ENCODE measurements at places on chromosomes 12 and 14. TPM values are rescaled to one million over a fixed set of nuclear protein-coding genes. Genes with fewer than 3 reads are reported as not detected.

FITM1 gene
- not detected for polyA plus RNA-seq

SLC35F4 gene
- polyA plus RNA-seq, result not detected

PLXNC1 gene
- 8.1 TPM for polyA plus RNA-seq

IFNG-AS1 gene
- polyA plus RNA-seq, result 35.4 TPM

DEPDC4 gene
- not detected for polyA plus RNA-seq

INHBC gene
- not detected for polyA plus RNA-seq

PACS2 gene
- 6.5 TPM for polyA plus RNA-seq

ACRBP gene
- polyA plus RNA-seq, result not detected

CNTN1 gene
- not detected for polyA plus RNA-seq

TAS2R7 gene
- polyA plus RNA-seq, result not detected

MFAP5 gene
- not detected for polyA plus RNA-seq

B3GNT4 gene
- 0.22 TPM for polyA plus RNA-seq

VRTN gene
- polyA plus RNA-seq, result not detected

C12orf43 gene
- 24.9 TPM for polyA plus RNA-seq

CD163L1 gene
- polyA plus RNA-seq, result not detected

WDHD1 gene
- polyA plus RNA-seq, result 3.1 TPM

DHH gene
- polyA plus RNA-seq, result not detected

ITGA7 gene
- 0.36 TPM for polyA plus RNA-seq

STYK1 gene
- polyA plus RNA-seq, result 2.1 TPM

KRT72 gene
- polyA plus RNA-seq, result not detected

PPP2R3C gene
- 78.6 TPM for polyA plus RNA-seq
